ENCODE measurements at places on chromosomes 16 and 17.

DNA sequence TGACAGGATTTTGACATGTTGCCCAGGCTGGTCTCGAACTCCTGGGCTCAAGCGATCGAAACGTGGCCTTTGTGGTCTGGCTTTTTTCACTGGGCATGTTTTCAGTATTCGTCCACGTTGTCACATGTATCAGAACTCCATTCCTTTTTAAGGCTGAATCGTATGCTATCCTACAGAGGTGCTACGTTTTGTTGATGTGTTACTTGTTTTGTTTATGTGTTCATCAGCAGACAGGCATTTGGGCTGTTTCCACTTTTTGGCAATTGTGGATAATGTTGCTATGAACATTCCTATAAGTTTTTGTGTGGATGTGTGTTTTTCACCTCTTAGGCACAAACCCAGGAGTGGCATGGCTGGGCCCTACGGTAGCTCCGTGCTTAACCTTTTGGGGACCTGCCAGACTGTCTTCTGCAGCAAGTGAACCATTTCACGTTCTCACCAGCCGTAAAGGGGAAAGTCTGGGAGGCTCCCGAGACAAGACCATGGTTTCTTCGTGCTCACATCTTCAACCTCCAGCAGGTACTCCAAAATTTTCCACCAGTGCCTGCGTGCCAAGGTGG is 26.9 kb downstream of the ADCY9 start:
- DNase-seq = no peak

GRCh38 chr17:48639982-48640857 is 14.1 kb upstream of the HOXB9 start:
- DNase-seq = no peak

- no peak for DNase-seq
Observed at GRCh38 chr17:73514146-73514863, 129.9 kb downstream of the SDK2 start.

GRCh38 chr16:54687043-54687899 is 243.4 kb upstream of the IRX5 start:
- no peak for DNase-seq

GRCh38 chr17:19492141-19492540 is 41.5 kb upstream of the SLC47A1 start:
- DNase-seq = no peak

- DNase-seq = no peak
Observed at GRCh38 chr17:45867702-45868101, 23.0 kb downstream of the SPPL2C start.

- no peak for DNase-seq
Observed at GRCh38 chr17:63476459-63476853, 405 bp upstream of the ACE start.

DNA sequence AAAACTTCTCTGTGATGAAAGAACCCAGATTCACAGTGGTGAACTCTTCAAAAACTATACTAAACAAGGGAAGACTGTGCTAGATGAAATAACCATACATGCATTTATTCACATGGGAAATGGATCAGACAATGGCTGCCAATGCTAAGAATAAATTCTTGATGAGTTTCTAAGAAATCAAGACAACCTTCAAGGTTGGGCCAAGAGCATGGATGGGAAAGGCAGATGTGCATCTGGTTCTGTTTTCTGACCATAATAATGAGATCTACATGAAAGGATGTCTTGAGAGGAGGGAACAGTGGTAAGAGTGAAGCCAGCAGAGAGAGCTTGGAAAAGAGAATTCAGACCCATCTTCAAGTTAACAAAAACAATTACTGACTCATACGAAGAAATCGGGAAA is 31.4 kb downstream of the ANKRD11 start:
- no peak for DNase-seq

GRCh38 chr17:6476810-6477179 is 32.5 kb downstream of the PIMREG start:
- no peak for DNase-seq

Data from HCEC 1CT (cell line).